ENCODE measurements at places on chromosomes 5 and 9.
A peak's percentile ranks its signal among the peaks of the same experiment; 100 is the strongest.

GRCh38 chr5:123673107-123673506 is 161.1 kb downstream of the CSNK1G3 start:
- no peak for DNase-seq

DNA sequence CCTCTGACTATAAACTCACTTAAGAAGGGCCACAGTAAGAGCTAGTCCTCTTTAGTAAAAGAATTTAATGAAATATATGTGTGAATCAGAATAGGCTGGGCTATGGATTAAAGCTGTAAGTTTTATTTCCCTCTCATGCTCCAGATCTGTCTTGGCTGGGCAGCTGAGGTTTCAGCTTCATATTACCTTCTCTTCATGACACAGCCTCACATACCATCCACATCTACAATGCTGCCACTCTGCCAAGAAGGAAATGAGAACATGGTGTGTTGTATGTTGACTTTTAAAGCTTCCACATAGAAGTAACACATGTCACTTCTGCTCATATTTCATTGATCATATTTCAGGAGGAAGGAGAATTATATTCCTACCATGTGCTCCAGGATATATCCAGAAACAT is 776.0 kb upstream of the ACO1 start:
- no peak for DNase-seq

DNA sequence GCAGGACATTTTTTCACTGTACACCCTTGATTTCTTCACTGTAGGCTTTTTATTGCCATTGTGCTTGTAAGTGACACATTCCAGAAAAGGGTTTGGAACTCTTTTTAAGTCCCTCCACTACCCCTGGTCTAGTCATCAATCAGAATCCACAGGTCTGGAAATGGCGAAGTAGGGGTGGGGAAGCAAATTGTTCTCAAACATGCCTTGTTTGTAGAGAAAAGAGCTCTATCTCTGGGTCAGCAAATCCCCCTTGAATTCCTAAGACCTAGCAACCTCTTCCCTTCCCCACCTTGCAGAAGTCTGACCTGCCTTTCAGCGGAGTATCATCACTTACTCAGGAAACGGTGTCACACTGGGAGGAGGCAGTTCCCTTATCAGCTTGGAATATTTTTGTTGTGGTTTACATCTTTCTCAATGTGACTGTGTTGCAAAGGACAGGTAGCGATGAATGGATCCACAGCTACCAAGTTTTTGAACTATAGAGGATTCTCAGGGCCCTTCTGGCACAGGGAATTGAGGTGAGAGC is 3.2 kb downstream of the SH3RF2 start:
- DNase-seq = no peak

DNA sequence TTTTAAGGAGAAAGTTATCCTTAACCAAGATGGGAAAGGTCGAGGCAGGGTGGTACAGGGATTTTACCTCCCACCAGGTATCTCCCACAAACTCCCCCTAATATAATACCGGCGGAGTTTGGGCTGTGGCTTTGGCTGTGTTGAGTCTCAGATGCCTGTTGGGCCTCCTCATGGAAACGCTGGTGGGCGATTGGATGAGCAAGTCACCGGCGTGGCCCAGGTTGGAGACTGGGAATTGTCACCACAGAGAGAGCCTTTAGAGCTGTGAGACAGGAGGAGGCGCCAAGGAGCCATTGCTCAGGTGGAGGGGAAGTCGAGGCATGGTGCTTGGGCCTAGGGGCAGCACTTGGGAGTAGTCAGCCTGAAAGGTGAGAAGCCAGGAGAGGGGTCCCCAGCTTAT is 3.4 kb upstream of the CAMSAP1 start:
- no peak for DNase-seq

DNA sequence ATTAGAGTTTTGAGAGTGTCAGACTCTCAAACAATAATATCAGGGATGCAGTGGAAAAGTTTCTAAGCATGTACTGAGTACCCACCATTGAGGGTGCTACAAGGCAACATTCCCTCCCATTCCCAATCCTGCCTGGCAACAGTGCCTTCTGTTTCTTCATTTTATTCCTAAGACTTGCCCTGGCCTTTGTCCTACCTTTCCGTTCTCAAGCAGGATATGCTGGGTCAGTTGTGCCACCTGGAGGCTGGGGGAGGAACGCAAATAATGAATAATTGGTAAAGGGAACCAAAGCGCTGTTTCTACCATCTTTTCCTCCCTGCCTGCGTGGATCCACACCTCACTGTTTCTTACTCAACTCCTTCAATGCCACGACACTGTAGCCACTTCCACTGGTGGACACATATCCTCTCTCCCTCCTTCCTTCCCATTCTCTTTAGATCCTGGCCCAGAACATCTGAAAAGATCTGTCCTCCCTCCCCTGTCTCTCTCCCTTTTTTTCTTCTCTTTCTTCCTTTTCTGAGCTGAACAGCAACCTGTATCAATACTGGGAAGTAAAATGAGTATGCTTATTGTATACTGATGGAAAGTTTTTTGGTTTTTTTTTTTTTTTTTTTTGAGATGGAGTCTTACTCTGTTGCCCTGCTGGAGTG is 149.5 kb downstream of the C9orf152 start:
- peak; percentile 34 for DNase-seq

DNA sequence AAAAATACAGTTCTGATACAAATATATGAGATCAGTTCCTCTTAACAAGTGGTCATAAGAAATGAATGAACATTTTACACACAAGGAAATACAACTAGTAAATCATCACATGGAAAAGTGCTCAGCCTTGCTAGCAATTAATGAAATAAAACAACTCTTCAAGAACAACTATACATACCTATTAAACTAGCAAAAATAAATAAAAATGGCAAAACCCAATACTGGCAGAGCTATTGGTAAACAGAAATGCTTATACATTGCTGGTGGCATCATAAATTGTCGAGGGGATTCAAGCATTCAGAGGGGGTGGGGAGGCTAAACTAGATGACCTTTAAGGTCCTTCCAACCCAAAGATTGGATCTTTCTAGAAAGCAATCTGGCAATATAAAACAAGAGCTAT is 5.9 kb upstream of the FRRS1L start:
- DNase-seq = no peak
